ENCODE measurements at places on chromosomes 5 and 9.
A peak's percentile ranks its signal among the peaks of the same experiment; 100 is the strongest.

GRCh38 chr5:90022711-90023053, 386.9 kb downstream of the CETN3 start:
- no peak for DNase-seq

DNA sequence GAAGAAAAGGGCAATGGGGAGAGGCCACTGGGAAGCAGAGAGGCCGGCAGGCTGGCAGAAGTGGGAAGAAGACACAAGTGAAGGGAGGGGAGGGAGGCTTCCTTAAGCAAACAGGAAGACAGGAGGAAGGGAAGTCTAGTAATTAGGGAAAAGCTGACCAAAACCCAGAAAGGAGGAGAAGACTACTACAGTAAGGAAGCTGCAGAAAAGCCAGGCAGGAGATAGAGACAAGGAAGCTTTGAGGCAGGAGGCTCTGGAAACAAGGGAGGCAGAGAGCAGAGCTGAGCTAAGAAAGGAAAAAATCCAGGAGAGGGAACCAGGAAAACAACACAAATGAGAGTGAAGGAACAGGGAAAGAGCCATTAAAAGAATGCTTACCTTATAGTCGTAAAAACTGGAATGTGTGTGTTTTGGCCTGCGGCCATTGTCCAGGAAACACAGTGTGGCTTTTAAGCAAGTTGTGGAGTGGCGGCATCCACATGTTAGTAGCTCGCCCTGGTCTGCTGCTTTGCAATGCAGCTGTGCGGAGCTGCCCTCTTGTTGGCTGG, 317.1 kb upstream of the CLINT1 start:
- DNase-seq, result no peak

DNA sequence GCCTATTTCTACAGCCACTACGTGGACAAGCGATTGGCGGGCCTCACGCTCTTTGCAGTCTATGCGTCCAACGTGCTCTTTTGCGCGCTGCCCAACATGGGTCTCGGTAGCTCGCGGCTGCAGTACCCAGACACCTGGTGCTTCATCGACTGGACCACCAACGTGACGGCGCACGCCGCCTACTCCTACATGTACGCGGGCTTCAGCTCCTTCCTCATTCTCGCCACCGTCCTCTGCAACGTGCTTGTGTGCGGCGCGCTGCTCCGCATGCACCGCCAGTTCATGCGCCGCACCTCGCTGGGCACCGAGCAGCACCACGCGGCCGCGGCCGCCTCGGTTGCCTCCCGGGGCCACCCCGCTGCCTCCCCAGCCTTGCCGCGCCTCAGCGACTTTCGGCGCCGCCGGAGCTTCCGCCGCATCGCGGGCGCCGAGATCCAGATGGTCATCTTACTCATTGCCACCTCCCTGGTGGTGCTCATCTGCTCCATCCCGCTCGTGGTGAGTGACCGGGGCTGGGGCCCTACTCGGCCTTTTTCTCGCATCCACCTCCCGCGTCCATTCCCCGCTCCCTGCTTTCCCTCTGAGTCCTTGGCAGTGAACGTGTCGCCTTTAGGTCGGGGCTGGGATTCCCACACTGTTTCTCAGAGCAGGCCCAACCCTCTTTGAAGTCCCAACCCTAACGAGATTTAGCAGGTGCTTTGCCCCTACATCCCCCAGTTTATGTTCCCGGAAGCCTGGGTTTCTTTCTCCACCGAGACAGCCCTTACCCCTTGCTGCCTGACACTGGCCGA, 1.8 kb downstream of the PTGER4 start:
- DNase-seq, result no peak

DNA sequence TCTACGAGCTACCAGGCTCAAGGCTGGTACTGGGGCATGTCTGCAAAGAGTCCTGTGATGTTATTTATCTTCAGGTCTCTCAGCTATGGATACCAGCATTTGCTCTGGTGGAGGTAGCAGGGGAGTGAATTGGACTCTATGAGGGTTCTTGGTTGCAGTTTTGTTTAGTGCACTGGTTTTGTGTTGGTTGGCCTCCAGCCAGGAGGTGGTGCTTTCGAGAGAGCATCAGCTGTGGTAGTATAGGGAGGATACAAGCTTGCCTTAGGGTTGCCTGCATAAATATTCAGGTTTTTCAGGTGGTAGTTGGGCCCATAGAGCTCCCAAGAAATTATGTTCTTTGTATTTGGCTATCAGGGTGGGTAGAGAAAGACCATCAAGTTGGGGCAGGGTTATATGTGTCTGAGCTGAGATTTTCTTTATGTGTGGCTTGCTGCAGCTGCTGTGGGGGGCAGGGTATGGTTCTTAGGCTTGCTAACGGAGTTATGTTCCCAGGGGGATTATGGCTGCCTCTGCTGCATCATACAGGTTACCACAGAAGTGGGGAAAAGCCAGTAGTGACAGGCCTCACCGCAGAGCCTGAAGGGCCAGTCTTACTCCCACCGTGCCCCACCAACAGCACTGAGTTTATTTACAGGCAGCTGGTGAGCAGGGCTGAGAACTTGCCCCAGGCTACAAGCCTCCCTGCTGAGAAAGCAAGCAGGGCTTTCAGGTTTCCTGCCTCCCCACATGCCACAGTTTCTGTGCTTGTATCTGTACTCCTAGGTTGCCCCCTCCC, 9.7 kb upstream of the RIOK2 start:
- DNase-seq, result peak; percentile 64

GRCh38 chr9:83130541-83130940, 67.6 kb upstream of the RASEF start:
- DNase-seq, result no peak

GRCh38 chr5:119218830-119219782, 136.7 kb upstream of the TNFAIP8 start:
- no peak for DNase-seq

GRCh38 chr9:130366888-130367550, 77.7 kb upstream of the ASS1 start:
- no peak for DNase-seq

GRCh38 chr5:106321242-106321641, 1349.5 kb downstream of the EFNA5 start:
- peak; percentile 13 for DNase-seq

Data from trophoblast cell (in vitro differentiated cells and primary cell).